ENCODE measurements at places on chromosomes 5 and 9.

DNA sequence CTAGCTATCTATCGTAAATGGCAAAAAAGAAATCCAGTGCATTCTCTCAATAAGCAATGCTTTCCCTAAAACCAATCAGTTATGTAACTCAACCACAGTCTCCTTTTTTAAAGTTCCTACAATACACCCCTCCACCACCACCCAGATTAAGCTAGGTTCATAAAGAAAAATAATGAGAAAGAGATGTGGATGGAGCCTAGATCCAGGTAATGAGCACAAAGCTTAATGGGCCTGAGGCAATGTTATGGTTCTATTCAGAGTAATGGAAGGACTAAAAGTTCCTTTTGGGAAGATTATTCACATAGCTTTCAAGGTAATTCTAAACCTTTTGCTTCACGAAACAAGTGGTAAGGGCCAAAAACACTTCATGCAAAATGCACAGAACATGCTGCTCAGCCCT, 113.5 kb downstream of the MPDZ start:
- no peak for DNase-seq

DNA sequence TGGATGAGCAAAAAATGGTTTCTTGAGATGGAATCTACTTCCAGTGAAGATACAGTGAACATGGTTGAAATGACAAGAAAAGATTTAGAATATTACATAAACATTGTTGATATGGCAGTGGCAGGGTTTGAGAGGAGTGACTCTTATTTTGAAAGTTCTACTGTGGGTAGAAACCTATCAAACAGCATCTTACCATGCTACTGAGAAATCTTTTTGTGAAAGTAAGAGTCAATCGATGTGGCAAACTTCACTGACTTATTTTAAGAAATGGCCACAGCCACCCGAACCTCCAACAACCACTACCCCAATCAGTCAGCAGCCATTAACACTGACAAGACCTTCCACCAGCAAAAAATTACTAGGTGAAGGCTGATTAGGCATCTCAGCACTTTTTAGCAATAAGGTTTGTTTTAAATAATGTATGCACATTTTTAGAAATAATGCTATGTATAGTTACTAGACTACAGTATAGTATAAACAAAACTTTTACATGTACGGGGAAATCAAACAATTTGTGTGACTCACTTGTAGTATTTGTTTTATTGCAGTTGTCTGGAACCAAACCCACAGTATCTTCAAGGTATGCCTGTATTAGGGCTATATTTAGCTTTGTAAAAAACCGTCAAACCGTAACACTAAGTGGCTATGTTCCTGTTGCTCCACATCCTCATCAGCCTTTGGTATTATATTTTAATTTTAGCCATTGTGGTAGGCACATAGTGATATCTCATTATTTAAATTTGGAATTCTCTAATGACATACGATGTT, 30.6 kb upstream of the ADAMTS6 start:
- DNase-seq, result no peak

DNA sequence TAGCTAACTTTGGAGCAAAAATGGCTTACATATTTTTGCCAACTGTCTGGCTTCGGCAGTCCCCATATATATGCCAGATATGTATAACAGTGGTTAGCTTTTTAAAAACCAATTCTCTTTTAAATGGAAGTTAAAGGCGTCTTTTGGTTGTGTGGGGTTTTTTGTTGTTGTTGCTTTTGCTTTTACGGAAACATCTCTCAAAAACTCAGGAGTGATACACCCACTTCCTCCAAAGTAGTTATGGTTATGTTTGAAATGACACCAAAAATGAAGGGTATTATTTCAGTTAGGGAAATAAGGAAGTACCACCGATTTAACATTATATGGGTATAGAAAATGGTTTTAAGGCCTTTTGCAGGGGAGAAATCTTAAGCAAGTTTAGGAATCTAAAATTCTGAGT, 2.3 kb downstream of the CNOT8 start:
- no peak for DNase-seq

GRCh38 chr9:128892221-128892921, 10.4 kb downstream of the LRRC8A start:
- no peak for DNase-seq

- peak; percentile 66 for DNase-seq
Observed at GRCh38 chr9:34256104-34256503, 73.0 kb downstream of the KIF24 start.

GRCh38 chr5:10145923-10146401, 103.7 kb downstream of the ATPSCKMT start:
- no peak for DNase-seq

DNA sequence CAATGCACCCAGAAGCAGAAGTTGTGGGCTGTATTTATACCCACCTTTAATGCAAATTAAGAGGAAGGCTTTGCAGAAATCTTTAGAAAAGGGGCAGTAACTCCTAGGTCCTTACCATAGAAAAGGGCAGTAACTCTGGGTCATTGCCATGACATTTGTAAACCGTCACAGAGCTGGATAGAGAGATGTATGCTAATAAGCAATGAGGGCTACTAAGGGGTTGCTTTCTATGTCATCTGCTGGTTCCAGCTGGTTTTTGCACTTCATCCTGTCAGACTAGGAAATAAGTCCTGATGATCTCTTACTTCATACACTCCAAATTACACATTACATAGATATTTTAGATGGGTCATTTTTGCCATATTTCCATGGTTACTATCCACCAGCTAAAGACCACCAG, 299.1 kb upstream of the TYRP1 start:
- DNase-seq, result no peak

GRCh38 chr9:111271047-111271446, 59.0 kb downstream of the OR2K2 start:
- no peak for DNase-seq

- DNase-seq, result no peak
Observed at GRCh38 chr9:129656795-129657390, 8.6 kb upstream of the PRRX2 start.

DNA sequence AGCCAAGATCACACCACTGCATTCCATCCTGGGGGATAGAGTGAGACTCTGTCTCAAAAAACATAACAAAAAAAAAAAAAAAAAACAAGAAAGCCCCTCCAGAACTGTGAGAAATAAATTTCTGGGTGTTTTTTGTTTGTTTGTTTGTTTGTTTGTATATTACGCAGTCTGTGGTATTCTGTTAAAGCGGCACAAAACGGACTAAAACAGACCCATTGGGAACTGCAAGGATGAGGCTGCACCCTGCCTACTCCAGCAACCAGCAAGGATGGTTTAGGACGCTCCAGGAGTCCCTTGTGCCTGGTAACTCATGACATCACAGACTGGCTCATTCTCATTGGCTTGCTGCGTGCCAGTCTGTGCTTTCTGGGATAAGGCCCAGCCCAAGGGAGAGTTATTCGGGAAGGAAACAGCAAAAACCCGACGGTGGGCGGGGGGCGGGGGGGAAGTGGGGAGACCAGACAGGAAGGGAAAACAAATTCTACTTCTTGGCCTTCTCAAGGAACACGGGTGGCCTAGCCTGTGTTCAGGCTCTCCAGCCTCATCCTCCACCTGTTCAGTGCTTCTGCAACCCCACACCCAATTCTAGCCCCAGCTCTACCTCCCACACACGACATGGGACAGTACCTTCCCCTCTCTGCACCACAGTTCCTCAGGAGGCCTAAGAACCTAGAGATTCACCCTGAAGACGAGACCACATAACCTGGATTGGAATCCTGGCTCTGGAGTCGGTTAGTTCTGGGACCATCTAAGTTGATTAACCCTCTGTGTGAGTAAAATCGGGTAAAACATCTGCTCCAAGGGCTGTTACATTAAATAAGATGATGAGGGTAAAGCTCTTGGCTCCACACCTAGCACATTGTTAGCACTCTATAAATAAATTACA, 2.8 kb downstream of the CD74 start:
- DNase-seq, result peak; percentile 83

- DNase-seq, result no peak
Observed at GRCh38 chr5:69295088-69295754, 37.4 kb downstream of the CCDC125 start.

GRCh38 chr9:15576350-15577050, 23.7 kb downstream of the CCDC171 start:
- DNase-seq, result no peak

DNA sequence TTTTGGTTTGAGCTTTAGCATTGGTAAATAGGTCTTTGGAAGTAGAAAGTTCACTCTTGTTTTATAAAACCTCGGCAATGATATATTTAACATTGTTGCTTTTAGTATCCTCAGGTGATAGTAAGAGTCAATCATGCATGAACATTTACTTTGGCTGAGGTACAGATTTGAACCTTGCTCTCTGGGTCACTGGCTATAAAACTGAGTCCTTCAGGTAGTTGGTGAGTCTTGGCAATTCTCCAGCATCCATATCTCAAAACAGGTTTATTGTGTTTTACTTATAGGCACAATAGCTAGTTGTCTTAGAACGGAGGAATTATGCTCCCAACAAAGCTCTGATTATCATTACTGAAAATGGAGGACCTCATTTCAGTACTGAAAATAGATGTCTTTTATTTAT, 75.1 kb downstream of the MAT2B start:
- DNase-seq, result no peak

- peak; percentile 74 for DNase-seq
Observed at GRCh38 chr9:92947268-92948037, at the start of gene FGD3. Gene FGD3, plus strand, starts transcription at chr9:92947523. Its CDS starts 28,734 bp downstream, at chr9:92976257.

- DNase-seq, result peak; percentile 21
Observed at GRCh38 chr5:145499483-145499882, 335.7 kb downstream of the PRELID2 start.

DNA sequence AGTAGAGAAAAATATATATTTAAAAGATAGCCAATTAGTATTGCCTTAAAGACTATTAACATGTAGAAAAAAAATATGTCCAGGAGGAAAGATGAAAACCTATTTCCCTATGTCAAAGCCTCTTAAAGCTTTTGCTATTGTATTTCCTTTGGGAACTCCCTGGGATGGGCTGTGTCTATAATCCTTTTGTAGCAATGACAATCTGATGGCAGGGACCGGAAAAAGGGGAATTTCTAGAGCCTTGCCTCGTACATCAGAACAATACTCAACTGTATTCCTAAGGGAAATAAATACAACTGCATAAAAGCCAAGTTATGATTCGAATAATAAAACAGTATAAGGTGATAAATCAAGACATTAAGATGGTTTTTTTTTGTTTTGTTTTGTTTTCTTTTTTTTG, 257.3 kb downstream of the MLLT3 start:
- DNase-seq, result no peak

DNA sequence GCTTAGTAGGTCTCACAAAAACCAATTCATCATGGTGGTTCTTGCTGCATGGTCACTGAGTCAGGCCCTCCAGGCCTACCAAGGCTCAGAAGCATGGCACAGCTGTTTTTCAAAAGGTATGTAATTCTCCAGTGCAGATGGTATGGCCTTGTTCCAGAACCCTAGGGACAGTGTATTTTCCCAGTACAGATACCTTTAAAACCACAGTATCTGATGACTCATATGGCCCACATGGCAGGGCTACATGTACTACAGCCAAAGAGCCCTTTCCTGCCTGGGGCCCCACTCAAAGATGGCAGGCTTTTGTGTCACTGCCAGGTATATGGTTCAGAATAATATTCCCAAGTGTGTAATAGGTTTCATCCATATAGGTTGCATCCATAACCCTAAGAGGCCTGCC, 16.5 kb downstream of the CSF2 start:
- DNase-seq, result no peak

DNA sequence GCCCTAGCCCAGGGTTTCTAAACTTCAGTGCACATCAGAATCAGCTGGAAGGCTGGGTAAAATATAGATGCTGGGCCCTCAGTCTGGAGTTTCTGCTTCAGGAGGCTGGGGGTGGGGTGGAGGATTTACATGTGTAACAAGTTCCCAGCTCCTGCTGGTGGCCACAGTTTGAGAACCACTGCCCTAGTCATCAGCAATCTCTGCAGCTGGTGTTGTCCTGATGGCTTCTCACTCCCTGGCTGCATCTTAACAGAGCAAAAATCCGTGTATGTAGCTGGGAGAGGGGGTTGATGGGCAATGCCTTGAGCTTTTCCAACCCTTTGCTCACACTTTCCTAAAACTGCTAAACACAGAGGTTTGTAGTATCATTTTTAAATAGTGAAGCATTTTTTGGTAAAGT, 186.0 kb upstream of the KLF9 start:
- DNase-seq, result peak; percentile 22

- DNase-seq, result no peak
Observed at GRCh38 chr9:117444501-117444900, 29.6 kb upstream of the ASTN2 start.

- no peak for DNase-seq
Observed at GRCh38 chr5:179405426-179406030, 60.3 kb upstream of the ADAMTS2 start.

DNA sequence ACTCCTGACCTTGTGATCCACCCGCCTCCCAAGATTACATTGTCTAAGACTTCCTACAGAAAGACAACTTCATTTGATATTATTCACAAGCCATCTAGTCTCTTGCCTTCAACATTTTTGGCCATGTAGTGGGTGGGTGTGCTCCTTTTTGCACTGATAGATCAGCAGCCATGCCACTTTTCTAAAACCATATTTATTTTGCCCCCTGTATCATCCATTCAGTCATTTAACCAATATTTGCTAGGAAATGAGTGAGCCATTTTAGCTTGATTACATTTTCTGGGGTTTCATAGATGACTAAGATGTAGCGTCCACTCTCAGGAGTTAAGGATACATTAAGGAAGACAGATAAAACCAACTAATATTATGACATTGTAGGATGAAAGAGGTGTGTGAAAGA, 555.6 kb downstream of the RAB3C start:
- no peak for DNase-seq

- DNase-seq, result no peak
Observed at GRCh38 chr9:92954049-92954861, 6.9 kb downstream of the FGD3 start.

DNA sequence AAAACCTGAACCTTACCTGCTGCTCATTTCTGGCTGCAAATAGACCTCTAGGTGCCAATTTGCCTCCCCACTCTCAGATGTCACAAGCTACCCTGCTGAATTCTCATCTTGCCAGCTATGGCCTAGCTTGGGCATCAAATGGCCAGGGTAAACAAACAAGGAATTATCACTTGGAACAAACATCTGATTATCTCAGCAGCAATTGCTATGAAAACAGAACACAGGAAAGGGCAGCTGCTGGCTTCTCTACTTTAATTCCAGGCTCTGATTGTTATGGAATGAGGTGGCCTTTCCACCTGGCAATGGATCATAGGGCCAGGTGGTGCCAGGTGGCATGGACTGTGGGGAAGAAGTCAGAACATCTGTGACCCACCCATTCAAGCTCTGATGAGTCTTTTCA, 505.1 kb downstream of the TLR4 start:
- no peak for DNase-seq

DNA sequence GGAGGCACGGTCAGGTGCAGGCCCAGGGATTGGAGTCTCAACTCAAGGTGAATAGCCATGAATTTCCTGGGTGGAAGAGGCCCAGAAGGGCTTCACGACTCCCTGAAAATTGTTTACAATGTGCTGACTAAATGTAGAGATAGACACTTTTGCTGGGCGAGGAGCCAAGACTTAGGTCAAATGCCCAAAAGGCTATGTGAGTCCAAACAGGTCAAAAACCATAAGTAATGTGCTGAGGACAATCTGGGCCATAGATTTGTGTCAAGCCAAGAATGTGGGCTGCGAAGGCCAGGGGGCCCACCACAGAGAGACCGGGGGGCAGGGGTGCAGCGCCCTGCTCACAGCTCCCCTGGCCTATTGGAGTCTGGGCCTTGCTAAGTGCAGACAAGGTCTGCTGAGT, 197.8 kb downstream of the HSPA4 start:
- DNase-seq, result no peak
